ENCODE measurements at places on chromosomes 4 and X.

- peak; percentile 13 for DNase-seq
These were observed 46.1 kb downstream of the DCX start for GRCh38 chrX:111365770-111366325.

DNA sequence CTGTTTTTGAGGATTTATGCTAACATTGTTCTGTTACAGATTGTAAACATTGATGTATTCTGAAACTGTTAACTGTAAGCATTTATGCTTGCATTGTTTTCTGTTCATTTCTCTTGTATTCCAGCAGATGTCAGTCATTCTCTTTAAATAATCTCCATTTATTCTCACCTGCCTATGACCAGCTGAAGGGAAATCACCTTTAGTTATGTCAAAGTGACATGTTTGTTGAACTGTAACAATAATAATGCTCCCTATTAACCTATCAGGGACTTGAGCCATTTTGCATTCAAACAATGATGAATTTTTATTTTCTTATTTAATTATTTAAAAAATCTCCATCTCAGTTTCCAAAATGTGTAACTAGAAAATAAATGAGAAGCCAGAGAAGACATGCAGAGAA lies 58.0 kb downstream of the SPCS3 start:
- DNase-seq, result peak; percentile 29

GRCh38 chr4:26330186-26330787 lies 9.5 kb downstream of the RBPJ start:
- peak; percentile 40 for DNase-seq

DNA sequence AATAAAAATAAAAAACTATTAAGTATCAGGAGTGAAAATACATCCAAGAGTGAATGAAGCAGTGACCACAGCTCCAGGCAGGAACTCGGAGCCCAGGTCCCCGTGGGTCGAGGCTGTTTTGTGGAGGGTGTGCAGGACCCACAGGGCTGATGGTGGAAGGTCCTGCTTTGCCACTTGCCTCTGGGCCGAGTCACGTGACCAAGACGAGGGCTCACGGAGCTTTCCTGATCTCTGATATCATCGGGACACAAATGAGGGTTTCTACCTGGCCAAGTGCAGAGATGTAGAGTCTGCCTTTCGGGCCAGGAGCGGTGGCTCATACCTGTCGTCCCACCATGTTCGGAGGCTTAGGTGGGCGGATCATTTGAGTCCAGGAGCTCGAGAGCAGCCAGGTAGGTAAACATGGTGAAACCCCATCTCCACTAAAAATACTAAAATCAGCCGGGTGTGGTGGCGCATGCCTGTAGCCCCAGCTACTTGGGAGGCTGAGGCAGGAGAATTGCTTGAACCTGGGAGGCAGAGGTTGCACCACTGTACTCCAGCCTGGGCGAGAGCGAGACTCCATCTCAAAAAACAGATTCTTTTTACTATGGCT lies 7.2 kb downstream of the SLC25A6 start:
- DNase-seq, result no peak

DNA sequence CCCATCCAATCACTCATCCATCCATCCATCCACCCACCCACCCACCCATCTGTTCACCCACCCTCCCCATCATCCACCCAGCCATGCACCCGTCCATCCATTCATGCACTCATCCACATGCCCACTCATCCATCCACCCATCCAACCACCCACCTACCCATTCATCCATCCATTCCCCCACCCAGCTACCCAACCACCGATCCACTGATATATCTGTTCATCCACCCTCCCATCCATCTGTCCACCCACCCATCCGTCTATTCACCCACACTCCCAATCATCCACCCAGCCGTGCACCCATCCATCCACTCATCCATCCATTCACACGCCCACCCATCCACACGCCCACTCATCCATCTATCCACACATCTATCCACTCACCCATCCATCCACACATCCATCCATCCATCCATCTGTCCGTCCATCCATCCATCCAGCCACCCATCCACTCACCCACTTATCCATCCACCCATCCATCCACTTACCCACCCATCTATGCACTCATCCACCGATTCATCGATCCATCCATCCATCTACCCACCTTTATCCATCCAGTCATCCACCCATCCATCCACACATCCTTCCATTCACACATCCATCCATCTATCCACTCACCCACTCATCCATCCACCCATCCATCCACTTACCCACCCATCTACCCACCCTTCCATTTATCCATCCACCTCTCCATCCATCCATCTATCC lies 28.4 kb downstream of the ASMTL start:
- DNase-seq, result no peak

DNA sequence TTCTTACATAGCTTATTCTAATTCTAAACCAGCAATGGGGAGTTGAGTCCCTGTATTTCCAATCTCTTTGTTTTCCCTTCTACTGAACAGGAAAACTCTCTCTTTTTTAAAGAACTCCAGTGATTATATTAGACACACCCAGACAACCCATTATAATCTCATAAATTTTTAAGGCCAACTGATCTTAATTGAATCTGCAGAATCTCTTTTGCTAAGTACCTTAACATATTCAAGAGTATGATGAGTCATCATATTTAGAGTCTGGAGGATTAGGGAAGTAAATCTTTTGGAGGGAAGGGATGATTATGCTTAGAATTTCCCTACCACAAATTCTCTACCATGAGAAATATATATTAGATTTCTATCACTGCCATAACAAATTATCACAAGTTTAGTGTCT lies 705.1 kb downstream of the CENPC start:
- no peak for DNase-seq

DNA sequence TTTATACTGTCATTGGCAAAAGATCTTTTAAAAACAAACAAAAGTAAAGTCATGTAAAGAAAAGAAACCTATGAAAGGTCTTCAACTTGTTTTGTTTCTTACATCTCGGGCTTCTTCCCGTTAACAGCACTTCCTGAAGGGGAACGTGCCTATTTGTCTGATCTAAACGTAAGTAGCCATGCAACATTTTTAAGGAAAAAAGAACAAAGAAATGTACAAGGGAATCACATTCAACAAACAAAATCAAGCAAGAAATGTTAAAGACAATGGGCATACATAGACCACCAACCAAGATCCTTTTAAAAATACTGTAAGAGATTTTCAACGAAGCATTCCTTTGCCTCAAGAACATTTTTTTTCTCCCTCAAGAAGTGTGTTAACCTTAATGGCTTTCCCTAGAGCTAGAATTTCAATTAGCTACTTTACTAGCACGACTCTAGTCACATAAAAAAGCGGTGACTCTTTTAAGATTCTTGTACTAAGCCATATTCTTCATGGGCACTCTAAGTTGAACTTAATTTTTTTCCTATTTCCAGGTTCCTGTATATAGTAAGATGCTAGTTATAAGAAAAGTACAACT lies 112.0 kb upstream of the TTC29 start:
- DNase-seq, result no peak

DNA sequence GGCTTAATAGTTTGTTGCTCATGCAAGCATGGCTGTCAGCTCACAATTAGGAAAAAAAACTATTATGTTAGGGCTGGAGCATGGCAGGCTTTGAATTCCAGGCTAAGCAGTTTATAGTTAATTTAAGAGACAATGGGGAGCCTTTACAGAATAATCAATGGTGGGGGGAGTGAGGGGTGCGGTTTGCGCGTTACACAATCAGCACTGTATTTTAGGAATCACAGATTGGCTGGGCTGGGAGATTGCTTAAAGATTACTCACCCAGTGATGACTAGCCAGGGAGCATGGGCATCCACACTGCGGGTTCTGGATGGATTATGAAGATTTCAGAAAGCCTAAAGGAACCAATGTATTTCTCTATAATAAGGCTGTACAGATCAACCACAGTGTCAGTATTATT lies 186.6 kb downstream of the SOX3 start:
- no peak for DNase-seq

DNA sequence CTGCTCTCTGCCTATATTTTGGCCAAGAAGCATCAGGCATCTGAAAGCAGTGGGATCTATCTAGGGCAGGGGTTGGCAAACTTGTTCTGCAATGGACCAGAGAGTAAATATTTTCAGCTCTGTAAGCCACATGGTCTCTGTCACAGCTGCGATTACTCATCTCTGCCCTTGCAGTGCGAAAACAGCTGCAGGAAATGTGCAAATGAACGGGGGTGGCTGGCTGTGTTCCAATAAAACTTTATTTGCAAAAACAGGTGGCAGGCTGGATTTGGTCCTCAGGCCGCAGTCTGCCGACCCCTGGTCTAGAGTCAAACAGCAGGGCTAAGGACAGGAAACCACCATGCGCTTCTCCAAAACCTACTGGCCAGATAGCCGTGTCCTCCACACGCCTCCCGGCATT lies 48.6 kb downstream of the ACOX3 start:
- no peak for DNase-seq

- peak; percentile 73 for DNase-seq
These were observed 28.3 kb upstream of the CFAP299 start for GRCh38 chr4:80307183-80307735.

DNA sequence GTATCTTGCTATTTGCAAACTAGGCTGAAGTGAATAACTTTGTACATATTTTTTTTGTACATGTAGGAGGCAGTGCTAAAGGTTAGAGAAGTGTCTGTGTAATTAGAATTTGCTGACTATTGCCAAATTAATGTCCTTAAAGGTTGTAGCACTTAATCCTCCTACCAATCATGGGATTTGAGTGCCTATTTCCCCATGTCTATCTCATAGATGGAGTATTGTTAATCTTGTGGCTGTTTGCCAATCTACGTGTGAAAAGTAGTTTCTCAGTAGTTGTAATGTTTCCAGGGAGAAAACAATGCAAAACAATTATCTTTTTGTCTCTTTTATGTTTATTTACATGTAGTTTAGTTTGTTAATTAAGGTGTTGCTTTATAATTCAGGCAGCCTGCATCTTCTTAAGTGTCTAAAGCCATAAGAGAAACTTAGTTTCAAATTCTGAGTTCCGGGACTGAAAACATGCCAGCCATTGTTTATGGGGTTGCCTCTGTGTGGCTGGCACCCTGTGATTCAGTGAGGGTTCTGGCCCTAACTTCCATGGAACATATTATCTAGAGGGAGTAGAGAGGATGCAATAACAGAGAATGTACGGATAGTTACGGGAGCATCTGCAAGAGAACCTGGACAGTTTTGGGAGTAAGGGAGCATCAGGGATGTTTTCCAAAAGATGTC lies 142.4 kb downstream of the KLHL8 start:
- peak; percentile 30 for DNase-seq

- no peak for DNase-seq
These were observed 42.3 kb downstream of the ATRX start for GRCh38 chrX:77743720-77744119.

DNA sequence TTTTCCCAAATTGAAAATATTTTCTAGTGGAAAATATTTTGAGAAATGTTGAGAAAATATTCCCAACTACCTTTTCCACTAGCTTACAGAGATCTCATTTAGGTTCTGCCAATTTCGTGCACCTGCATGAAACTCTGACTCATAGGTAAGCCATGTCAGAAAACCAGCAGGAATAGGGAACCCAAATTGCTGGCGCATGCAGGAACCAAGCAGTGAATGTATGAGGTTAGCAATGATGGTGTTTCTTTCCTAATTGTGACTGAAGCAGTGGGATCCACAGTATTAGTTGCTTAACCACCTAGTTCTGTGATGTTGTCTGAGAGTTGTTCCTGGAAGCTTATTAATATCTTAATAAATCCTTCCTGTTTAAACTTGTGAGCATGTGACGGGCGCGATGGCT lies 381.0 kb upstream of the TRAM1L1 start:
- no peak for DNase-seq

Measured in COR-L47 (cell line).